Fibroblast of skin of right biceps (primary cell): ENCODE measurements at places on chromosomes 11 and 22.

DNA sequence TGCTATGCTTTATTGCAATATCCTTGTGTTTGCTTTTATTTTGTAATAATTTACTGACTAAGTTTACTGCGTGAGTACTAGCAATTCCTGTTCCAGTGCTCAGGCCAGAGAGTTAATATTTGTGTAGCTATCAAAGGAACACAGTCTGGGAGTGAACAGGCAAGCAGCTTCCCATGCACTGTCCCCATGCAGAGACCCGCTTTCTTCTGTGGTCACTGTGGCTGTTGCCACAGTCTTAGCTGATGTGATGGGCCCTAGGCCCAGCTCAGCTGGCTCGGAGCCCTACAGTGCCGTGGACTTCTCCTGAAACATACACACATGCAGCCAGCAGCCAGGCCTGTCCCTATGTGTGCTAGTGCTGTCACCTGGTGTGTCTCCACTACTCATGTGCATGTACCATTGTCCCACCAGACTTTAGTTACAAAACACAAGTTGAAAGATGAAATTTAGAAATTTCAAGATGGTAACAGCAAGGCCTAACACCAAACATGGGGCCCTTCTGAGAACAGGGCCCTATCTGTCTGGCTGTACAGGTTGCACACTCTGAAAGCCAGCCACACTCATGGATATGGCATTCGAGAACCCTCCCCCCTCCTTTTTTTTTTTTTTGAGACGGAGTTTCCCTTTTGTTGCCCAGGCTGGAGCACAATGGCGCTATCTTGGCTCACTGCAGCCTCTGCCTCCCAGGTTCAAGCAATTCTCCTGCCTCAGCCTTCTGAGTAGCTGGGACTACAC, 12.3 kb upstream of the SCUBE2 start:
- no peak for DNase-seq

- DNase-seq: peak; percentile 76
Observed at GRCh38 chr11:30125456-30125855, 105.4 kb upstream of the FSHB start.

DNA sequence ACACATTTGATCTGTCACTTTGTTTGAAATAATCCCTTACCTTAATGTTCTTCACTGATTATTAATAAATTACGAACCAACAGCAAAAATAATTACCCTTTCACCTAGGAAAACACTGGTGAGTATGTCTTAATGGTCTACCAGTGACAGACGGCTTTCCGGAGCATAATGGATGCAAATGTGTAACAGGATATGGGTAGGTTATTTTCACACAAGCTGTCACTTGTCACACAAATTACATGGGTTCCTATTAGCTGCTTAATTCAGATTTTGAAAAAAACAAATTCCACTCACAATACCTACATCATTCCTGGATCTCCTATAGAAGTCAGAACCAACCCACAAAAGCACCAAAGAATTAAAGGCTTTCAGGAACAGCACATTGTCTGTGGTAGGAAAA, 127.9 kb downstream of the WT1 start:
- DNase-seq: no peak

- no peak for DNase-seq
Observed at GRCh38 chr22:37305887-37306286, 23.6 kb downstream of the CYTH4 start.

- no peak for DNase-seq
Observed at GRCh38 chr22:37184816-37185541, 3.1 kb downstream of the C1QTNF6 start.

DNA sequence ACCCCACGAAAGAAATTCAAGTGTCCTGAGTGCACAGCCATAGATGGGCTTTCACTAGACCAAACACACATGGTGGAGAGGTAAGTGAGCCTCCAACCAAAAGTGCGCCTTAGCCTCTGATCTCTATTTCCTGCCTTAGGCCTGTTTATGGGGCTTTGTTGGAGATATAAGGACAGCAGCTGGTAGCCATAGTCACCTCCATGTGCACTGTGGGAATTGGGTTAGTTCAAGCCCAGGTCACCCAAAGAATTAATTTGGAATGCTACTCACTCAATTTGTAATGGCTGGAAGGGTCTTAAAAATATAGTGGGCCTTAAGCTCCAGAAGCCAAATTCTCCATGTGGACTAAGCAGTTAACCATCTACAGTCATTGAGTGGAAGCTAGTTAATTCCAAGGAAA, 73.6 kb downstream of the ALX4 start:
- DNase-seq: no peak

- DNase-seq: no peak
Observed at GRCh38 chr11:31722754-31723153, 88.4 kb downstream of the PAX6 start.

GRCh38 chr11:69686856-69687255, 11.7 kb upstream of the LTO1 start:
- no peak for DNase-seq

GRCh38 chr11:85941380-85941973, 86.3 kb downstream of the CCDC83 start:
- DNase-seq: peak; percentile 63

DNA sequence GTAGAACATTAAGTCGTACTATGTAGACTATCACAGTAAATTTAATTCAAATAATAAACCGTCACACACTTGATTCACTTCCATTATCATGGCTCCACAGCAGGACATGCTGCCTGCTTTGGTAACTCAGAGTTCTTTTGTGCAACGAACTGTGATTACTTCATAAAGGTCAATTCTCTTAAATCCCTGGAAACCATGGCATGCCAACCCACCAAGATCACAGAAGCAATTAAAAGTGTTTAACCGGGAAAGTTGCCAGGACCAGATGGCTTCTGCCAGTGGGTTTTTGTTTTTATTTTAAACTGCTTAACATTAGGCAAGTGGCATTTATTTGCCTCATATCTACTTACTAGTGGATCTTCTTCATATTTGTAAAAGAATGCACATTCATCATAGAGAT, 1162.1 kb downstream of the DLG2 start:
- DNase-seq: peak; percentile 7

DNA sequence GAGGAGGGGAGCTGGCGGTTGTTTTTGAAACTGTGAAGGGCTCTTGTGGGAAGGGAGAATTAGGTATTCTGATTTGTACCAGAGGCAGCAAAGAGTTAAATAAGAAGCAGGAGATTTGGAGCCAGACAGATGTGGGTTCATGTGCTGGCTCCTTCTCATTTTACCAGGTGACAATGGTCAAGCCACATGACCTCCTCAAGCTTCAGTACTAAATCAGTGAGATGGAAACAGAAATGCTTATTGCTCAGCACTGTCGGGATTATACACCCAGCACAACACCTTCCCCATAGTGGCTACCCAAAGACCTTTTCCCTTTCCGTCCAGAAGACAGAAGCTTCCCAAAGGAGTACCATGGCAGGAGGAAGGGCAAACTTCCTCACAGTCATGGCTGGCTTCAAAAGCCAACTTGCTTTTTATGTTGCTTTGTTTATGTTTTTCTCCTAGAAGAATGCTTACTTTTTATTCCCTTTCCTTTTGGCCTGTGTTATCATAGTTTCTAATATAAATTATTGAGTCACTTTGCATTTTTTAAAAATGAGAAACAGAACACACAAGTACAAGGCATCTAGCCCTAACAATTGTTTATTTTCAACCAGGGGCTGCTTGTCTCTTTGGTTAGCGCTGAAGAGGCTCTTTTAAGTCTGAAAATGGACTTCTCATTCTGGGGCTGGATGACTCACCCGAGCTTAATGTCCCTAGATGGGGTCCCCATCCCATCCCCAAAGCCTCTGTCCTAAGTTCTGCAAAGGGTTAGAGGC, 181.5 kb upstream of the ZBED5 start:
- DNase-seq: no peak

- DNase-seq: no peak
Observed at GRCh38 chr22:41787331-41787730, 13.1 kb upstream of the CCDC134 start.

- no peak for DNase-seq
Observed at GRCh38 chr11:75481922-75482606, 43.7 kb downstream of the GDPD5 start.
